ENCODE measurements at places on chromosomes 5 and 9.

DNA sequence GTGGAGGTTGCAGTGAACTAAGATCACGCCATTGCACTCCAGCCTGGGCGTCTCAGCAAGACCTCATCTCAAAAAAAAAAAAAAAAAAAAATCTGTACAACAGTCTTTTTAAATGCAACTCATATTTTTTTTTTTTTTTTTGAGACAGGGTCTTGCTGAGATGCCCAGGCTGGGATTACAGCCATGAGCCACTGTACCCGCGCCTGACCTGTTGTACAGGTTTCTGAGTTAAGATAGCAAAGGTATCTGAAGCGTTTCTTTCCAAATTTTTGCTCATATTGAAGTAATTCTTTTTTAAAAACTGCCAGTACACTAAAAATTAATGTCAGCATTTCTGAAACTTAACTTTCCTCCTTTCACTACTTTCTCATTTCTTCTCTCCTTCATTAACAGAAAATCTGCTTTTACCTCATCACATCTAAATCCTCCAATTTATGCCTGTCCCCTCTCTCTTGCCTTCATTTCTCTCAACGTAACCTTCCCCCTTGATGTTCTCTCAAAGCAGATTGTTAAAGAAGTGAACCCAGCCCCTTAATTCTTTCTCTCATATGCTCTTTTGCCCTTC is 3.3 kb upstream of the SNX24 start:
- DNase-seq: no peak

DNA sequence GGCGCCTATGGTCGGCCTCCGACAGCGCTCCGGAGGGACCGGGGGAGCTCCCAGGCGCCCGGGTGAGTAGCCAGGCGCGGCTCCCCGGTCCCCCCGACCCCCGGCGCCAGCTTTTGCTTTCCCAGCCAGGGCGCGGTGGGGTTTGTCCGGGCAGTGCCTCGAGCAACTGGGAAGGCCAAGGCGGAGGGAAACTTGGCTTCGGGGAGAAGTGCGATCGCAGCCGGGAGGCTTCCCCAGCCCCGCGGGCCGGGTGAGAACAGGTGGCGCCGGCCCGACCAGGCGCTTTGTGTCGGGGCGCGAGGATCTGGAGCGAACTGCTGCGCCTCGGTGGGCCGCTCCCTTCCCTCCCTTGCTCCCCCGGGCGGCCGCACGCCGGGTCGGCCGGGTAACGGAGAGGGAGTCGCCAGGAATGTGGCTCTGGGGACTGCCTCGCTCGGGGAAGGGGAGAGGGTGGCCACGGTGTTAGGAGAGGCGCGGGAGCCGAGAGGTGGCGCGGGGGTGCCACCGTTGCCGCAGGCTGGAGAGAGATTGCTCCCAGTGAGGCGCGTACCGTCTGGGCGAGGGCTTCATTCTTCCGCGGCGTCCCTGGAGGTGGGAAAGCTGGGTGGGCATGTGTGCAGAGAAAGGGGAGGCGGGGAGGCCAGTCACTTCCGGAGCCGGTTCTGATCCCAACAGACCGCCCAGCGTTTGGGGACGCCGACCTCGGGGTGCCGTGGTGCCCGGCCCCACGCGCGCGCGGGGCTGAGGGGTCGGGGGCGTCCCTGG is 561 bp downstream of the DAPK1 start:
- peak; percentile 71 for DNase-seq

DNA sequence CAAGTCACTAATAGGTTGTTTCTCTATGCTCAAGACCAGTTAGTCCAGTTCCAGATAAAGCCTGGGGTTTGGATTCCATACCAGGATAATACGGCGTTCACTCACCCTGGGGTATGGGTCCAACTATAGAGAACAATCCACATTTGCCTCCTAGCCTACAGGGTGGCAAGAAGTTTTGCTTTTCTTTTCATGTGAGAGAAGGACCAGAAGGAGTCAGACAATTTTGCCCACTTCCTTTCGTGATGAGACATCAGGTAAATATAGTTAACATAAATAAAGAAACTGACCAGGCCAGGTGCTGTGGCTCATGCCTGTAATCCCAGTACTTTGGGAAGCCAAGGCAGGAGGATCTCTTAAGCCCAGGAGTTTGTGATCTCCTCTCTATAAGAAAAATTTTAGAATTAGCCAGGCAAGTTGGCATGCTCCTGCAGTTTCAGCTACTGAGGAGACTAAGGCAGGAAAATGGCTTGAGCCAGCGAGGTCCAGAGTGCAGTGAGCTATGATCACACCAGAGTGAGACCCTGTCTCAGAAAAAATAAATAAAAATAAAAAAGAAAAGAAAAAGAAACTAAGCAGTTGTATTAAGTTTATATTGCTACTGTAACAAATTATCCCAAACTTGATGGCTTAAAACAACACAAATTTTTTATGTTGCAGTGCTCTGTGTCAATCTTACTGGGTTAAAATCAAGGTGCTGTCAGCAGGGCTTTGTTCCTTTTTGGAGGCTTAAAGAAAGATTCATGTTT is 7.5 kb upstream of the REEP5 start:
- no peak for DNase-seq

- DNase-seq: peak; percentile 81
Measured at GRCh38 chr5:150161242-150162141, 5.1 kb upstream of the CDX1 start.

- DNase-seq: no peak
Measured at GRCh38 chr9:70563431-70564204, 149.2 kb upstream of the KLF9 start.

GRCh38 chr5:123304777-123305316 is 118.4 kb downstream of the CEP120 start:
- DNase-seq: no peak

DNA sequence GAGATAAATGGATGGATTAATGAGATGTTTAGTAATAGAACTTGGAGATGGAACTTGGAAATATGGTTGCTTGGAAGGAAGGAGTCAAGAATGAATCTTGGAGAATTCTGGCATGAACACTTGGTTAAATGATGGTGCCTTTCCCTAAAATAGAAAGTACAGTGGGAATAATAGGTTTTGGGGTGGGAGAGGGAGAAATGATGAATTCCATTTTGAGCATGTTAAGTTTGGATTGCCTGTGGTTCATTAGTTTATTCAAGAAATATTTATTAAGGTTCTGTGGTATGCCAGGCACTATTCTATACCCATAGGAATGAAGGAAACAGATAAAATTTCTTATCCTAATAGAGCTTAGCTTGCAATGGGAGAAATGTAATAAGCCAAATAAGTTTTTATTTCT is 58.4 kb downstream of the PBX3 start:
- no peak for DNase-seq

All from right hindlimb (tissue), 1 donor.